ENCODE measurements at places on chromosomes 13 and 19.
A peak's percentile ranks its signal among the peaks of the same experiment; 100 is the strongest.

DNA sequence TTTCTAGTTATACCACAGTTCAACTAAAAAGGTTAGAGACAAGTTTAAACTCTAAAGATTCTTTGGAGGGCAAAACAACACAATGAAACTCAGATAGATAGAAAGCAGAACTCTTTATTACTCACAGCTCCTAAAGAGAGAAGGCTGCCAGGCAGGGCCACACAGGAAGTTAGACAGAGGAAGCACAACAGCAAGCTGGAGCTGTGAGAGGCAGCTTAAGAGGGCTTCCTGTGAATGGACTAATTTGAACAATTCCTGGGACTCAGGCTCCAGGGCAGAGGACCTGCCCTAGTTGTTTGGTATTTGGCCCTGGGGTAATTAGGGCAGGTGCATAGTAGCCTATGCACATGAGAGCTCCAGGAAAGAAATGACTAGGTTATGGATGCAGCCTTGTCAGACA lies 803.6 kb downstream of the DIAPH3 start:
- DNase-seq, result no peak

DNA sequence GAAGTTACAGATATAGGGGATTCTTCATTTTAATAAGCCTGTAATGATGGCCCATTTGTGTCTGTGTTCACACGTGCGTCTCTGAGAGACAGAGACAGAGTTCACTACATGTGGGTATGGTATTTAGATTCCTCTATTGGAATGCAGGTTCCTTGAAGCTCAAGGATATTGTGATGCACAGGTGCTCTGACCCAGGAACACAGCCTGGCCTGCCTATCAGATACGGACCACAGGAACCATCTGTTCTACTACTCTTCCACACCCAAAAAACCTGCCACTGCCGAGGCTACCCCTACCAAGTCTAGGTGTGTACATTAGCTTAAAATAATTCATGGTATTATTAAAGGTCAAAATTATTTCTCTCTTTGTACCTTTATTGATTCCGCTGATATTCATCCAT lies 289.2 kb downstream of the ATP8A2 start:
- no peak for DNase-seq

DNA sequence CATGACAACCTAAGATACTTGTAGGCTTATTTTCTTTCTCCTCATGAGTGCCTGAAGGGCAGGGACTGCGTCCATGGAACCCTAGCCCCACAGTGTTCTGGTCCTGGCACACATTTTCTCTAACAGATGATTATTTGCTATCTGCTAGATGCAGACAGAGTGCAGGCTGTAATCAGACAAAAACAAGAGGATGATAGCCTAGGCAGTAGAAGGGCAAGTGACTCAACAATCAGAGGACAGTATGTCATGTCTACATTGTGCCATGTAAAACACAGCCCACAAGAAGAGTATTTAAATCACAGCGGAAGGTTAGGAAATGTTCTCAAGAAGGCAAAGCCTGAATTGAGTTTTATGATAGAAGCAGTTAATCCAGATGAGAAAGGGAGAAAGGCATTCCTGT lies 29.3 kb downstream of the MIPEP start:
- DNase-seq, result no peak

DNA sequence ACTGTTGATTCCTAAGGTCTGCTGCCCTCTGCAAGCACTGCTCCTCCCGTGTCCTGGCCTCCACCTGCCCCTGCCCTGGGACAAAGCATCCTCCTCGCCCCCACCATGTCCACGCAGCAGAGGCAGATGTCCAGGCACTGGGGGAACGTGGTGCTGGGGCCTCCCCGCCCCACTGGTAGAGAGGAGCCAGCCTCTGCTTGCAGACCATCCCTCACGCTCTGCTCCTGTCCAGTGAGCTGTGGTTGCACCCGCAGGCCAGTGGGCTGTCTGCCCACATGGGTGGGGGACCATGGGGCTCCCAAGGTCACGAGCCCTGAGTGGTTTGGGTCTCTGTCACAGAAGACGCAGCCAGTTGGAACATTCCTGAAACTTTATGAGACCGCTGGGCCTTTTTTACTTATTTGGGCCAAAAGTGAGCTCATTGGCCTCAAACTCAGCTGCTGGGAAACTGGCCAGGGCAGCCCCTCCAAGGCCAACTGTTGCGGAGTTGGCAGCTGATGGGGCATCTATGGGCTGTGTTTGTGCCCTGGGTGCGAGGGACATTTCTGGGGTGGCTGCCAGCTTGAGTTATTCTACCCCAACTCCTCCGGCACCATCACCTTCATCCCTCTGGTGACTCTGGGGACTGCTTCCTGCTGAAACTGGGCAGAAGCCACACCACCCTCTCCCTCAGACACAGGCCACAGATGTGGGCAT lies 64.8 kb upstream of the F7 start:
- DNase-seq, result no peak

DNA sequence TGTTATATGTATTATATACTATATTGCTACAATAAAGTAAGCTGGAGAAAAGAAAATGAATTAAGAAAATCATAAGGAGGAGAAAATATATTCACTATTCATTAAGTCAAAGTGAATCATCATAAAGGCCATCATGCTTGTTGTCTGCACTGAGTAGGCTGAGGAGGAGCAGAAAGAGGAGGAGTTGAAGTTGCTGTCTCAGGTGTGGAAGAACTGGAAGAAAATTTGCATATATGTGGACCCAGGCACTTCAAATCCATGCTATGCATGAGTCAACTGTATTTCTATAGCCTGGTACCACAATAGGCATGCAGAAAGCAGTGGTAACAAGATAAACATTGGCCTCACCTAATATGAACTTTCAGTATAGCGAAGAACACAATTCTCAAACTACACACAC lies 135.9 kb upstream of the SGCG start:
- no peak for DNase-seq

DNA sequence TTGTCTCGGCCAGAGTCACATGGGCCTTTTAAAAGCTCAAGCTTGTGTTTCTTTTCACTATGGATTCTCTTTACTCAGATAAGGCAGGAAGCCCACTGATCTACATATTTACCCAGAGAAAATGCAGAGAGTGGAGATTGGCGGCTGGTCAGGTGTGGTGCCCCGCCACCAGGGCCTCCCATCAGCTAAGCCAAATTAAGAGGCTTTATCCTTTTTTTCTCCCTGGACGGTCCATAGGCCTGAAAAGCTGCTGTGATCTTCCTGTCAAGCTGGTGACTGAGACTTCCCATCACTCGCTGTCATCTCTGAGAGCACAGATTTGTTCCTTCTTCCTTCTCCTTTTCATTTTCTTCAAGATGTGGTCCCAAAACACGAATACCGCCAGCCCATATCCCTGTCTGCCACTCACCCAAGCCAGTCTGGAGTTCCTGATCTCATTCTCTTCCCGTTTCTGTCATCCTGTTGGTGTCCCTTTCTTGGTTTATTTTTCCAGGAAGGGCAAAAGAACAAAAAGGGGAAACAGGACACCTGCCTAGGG lies 1.9 kb downstream of the SAFB start:
- no peak for DNase-seq

DNA sequence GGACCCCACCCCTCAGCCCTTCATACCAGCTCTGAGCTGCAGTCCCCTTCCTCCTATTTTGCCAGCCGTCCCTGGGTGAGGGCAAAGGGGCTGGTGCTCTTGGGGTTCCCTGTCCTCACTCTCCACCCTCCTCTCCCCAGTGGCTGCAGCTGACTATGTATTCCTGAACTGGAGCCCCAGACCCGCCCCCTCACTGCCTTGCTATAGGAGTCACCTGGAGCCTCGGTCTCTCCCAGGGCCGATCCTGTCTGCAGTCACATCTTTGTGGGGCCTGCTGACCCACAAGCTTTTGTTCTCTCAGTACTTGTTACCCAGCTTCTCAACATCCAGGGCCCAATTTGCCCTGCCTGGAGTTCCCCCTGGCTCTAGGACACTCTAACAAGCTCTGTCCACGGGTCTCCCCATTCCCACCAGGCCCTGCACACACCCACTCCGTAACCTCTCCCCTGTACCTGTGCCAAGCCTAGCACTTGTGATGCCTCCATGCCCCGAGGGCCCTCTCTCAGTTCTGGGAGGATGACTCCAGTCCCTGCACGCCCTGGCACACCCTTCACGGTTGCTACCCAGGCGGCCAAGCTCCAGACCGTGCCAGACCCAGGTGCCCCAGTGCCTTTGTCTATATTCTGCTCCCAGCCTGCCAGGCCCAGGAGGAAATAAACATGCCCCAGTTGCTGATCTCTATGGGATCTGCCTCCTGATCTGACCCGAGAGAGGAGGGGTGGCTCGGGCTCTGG lies 2.4 kb downstream of the COX7A1 start:
- DNase-seq, result no peak

DNA sequence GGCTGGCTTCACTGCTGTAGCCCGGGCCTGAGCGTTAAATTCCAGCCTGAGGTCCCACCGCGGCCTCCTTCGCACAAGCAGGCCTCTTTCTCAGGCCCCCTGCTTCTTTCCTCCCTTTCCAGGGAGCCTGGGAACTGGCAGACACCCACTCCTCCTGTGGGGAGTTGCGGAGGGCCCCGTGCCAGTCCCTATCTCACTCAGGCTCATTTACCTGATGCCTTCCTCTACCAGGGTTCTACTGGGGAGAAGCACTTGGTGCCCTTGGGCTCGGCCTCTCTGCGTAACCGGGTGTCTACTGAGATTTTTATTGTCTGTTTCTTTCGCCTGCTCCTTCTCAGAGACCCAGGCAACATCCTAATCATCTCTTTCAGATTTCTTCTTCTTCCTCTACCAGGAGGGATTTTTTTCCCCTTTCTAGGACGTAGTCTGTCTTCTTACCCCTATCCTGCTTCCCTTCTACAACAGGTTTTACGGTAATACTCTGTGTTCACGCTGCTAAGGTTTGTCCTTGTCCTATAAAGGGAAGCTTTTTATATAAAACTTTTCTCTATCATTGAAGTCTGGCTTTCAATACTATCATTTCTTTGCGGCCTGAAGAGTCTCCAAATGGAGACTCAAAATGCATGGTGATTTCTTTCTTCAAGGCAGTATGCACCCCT lies 135.4 kb upstream of the GPR12 start:
- no peak for DNase-seq

GRCh38 chr19:46659151-46660007 lies 1.6 kb downstream of the DACT3 start:
- DNase-seq, result peak; percentile 48

DNA sequence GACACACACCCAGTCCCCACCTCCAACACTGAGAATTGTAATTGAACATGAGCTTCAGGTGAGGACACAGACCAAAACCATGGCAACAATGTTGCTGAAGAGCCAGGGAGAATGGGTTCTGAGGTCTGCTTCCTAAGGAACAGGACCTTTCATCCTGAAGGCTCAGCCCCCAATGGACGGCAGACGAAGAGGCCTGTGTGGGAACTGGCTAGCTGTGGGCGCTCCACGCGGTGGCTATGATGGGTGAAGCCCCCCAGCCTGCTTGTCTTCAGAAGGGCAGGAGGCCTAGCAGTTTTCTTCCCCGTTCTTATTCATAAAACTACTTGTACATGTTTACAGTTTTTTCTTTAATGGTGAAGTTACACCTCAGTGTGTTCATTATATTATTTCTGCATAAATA lies 136.1 kb upstream of the SPACA7 start:
- DNase-seq, result no peak

- no peak for DNase-seq
Observed at GRCh38 chr13:26855071-26855470, 94.5 kb upstream of the GPR12 start.

GRCh38 chr13:39963612-39964011 lies 308.1 kb downstream of the COG6 start:
- DNase-seq, result no peak

GRCh38 chr13:82698383-82698782 lies 1183.9 kb downstream of the SLITRK1 start:
- no peak for DNase-seq

GRCh38 chr19:43078311-43078710 lies 4.2 kb downstream of the PSG2 start:
- peak; percentile 51 for DNase-seq

- DNase-seq, result no peak
Observed at GRCh38 chr13:33554919-33555791, 262.8 kb upstream of the RFC3 start.

DNA sequence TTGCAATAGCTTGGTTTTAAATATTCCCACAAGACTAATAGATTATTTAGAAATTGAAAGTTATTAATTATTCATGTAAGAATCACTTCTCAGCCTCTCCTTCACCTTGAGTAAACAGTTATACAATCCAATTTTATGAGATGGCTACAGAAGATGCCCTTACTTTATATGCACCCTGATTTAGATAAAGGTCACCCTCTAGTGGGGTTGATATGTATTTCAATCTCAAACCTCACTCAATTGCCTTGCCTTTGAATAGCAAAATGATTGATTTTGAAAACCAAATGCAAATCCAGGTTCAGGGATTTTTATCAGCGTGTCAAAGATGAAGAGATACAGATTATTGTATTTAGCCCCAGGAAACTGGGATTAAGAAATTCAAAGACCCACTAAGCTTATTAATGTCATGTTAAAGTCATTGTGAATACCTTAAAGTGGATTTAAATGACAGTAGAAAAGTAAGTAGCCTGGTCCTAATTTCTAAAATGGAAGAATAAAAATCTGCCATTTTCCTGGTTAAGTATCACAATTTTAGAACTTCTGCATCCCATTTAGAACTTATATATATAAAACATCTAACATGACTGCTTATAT lies 305.1 kb downstream of the ITGBL1 start:
- DNase-seq, result peak; percentile 18

- no peak for DNase-seq
Observed at GRCh38 chr13:49218493-49219051, 1.6 kb upstream of the MLNR start.

DNA sequence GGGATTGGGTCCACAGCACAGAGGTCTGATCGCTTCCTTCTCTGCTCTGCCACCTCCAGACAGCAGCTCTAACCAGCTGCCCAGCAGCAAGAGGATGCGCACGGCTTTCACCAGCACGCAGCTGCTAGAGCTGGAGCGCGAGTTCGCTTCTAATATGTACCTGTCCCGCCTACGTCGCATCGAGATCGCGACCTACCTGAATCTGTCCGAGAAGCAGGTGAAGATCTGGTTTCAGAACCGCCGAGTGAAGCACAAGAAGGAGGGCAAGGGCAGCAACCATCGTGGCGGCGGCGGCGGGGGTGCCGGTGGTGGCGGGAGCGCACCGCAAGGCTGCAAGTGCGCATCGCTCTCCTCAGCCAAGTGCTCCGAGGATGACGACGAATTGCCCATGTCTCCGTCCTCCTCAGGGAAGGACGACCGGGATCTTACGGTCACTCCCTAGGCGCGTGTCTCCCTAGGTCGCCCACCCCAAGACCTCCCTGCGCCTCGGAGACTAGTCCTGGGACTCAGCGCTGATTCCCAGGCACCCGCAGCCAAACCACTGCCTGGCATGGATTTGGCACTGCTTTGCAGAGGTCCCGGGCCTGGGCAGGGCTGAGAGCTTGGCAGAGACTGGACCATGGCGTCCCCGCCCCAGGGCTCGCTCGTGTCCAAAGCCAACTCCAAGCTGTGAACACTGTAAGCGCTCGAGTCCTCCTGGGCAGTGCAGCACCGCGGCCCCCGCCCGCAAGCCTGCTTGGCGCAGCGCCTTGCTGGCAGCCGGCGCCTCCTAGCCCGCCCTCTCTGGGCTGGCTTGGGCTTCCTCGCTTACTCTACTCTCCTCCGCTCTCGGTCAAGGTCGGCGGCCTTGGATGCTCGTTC lies 1.5 kb downstream of the GSX1 start:
- DNase-seq, result no peak

DNA sequence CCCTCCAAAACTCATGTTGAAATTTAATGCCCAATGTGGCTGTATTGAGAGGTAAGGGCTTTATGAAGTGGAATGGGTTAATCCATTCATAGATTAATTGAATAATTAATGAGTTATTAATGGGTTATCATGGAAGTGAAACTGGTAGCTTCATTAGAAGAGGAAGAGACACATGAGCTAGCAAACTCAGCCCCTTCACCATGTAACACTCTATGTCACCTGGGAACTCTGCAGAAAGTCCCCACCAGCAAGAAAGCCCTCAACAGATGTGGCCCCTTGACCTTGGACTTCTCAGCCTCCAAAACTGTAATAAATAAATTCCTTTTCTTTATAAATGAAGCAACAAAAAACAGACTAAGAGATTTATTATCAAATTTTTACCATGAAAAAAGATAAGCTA lies 223.5 kb downstream of the KLF12 start:
- DNase-seq, result no peak

All from urothelium cell line (cell line).